ENCODE measurements at places on chromosomes 16 and 17. TPM values are rescaled to one million over a fixed set of nuclear protein-coding genes. Genes with fewer than 3 reads are reported as not detected.

Gene TEKT5
- not detected for total RNA-seq

Gene CD300LB
- total RNA-seq = not detected

Gene FA2H
- total RNA-seq = not detected

Gene SYT17
- total RNA-seq = 0.84 TPM

Gene CHST5
- total RNA-seq = under 0.01 TPM

Gene EPX
- not detected for total RNA-seq

Gene HNF1B
- total RNA-seq = not detected

Gene GUCY2D
- not detected for total RNA-seq

Gene HASPIN
- 9.7 TPM for total RNA-seq

Gene GAST
- total RNA-seq = not detected

Gene TEX2
- 13.6 TPM for total RNA-seq

Gene AATF
- total RNA-seq = 33.3 TPM

Gene PLK1
- 123 TPM for total RNA-seq

Gene HSPB9
- total RNA-seq = not detected

Gene CACNA1H
- 0.59 TPM for total RNA-seq

Gene TNS4
- total RNA-seq = 0.17 TPM

Gene CACNG5
- 0.17 TPM for total RNA-seq

Gene KRTAP9-1
- total RNA-seq = not detected

Gene HEXD
- 8.8 TPM for total RNA-seq

Gene GSDMA
- not detected for total RNA-seq

Gene TRPV3
- under 0.01 TPM for total RNA-seq

Gene CES5A
- total RNA-seq = not detected

Gene OMG
- not detected for total RNA-seq

Gene ORMDL3
- 24.4 TPM for total RNA-seq

Gene METTL22
- 29.8 TPM for total RNA-seq

Gene ITGAD
- not detected for total RNA-seq

Gene CCDC154
- under 0.01 TPM for total RNA-seq

Gene SLC16A13
- total RNA-seq = 2.1 TPM

Gene PMFBP1
- total RNA-seq = 0.17 TPM

Gene KRTAP3-1
- total RNA-seq = not detected

Gene DHRS7C
- not detected for total RNA-seq

Gene SLFN12
- total RNA-seq = 11.6 TPM

Gene SECTM1
- 14.0 TPM for total RNA-seq

Gene MRTFB
- 3.6 TPM for total RNA-seq

Gene PNMT
- total RNA-seq = not detected

Gene SLC2A4
- total RNA-seq = 1.0 TPM

Gene KRTAP17-1
- total RNA-seq = not detected

Gene KRTAP4-6
- total RNA-seq = not detected

Gene SLC22A31
- total RNA-seq = 1.7 TPM

Gene RNU2-1
- total RNA-seq = not detected

Gene TVP23A
- total RNA-seq = not detected

Gene SLC12A3
- not detected for total RNA-seq

Gene EME1
- total RNA-seq = 15.6 TPM

Gene C1QTNF8
- total RNA-seq = not detected

Gene RNF43
- not detected for total RNA-seq

Gene C17orf100
- 1.3 TPM for total RNA-seq

Gene EFNB3
- 0.67 TPM for total RNA-seq

Gene C16orf92
- total RNA-seq = not detected

Gene SPATA32
- not detected for total RNA-seq
